ENCODE measurements at places on chromosomes 13 and 19.

- no peak for DNase-seq
Observed at GRCh38 chr13:111462221-111462764, 141.9 kb downstream of the TEX29 start.

- no peak for DNase-seq
Observed at GRCh38 chr19:925087-925525, 729 bp upstream of the ARID3A start.

DNA sequence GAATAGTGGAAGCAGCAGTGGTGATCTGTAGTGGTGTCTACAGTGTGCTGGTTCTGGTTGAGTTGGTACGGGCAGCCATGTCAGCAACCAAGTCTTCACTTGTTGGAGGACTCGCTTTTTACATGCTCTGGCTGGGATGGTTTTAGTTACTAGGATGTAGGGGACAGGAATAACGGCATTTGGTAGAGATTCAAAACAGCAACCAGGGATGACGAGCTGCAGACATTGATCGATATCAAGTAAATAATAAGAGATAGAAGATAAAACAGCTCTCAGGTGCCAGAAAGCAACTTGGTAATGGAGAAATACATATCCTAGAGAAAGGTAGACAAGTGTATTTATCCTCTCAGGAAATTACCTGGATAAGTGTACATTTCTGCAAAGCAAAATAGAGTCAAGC, 84.3 kb downstream of the PCCA start:
- no peak for DNase-seq

DNA sequence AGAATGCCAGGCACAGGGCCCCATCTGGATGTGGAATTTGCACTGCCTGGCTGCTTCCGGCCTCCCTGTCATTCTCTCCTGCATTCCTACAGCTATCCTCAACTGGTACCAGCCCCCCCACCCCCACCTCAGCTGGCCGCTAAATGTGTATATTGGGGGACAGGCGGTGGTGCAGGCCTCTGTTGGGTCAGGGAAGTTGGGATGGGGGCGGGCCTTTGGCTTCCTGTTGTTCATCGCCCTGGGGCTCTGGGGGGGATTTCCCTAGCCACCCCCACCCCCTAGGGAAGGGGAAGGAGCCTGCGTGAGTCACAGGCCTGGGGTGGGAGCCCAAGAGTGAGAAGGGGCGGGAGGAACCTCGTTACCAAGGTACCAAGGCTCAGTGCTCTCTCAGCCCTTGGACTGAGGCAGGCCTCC, 10.6 kb downstream of the POU2F2 start:
- DNase-seq: no peak

- no peak for DNase-seq
Observed at GRCh38 chr19:39531834-39532232, 819 bp downstream of the EID2B start.

GRCh38 chr19:51702825-51703574, 9.9 kb downstream of the SPACA6 start:
- DNase-seq: no peak
